Activated naive CD8-positive, alpha-beta T cell treated with anti-CD3 and anti-CD28 coated beads, Interleukin-2, amount 10 ng/mL, durations not matched to agents 7 days and 5 days (primary cell): ENCODE measurements at places on chromosomes 3 and 15. TPM values are rescaled to one million over a fixed set of nuclear protein-coding genes. Genes with fewer than 3 reads are reported as not detected.
A peak's percentile ranks its signal among the peaks of the same experiment; 100 is the strongest.

GRCh38 chr15:98567951-98568350, 80.4 kb upstream of the IGF1R start:
- no peak for DNase-seq

- peak; percentile 47 for DNase-seq
Measured at GRCh38 chr3:66394019-66394752, 106.6 kb downstream of the LRIG1 start.

- no peak for DNase-seq
Measured at GRCh38 chr15:55775316-55775715, 32.4 kb upstream of the PRTG start.

DNA sequence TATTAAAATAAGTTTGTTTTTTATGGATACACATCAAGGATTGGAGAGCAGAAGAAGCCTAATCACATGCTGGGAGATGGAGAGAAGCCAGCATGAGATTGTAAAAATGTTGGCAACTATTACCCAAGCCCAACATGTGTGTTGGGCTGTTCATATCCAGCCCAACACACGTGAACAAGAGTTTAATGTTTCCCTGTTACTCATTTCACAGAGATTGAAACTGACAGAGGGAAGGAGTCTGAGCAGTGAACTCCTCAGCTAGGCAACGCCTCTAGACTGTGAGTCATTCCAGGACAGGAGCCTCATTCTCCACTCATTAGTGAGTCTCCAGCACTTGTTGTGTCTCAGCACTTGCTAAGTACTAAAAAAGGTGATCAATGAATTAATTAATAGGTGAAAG, 43.2 kb upstream of the CMSS1 start:
- DNase-seq: no peak

DNA sequence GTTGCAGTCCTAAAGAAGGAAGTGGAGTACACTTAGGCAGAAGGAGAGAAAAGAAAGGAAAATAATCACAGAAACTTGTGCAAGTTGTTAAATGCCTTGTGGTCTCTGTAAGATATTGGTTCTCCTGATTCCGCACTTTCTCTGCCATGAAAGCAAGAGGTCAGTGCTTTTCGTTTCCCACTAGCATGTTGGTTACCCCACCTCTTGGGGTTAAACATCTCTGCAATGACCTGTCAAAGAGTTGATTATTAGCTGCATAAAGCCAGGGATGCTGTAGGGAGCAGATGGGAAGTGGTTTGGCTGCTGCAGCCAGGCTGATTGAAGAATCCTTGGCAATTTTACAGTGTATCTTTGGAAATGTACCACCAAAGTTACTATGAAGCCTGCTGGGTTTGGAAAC, 33.3 kb downstream of the ZNF609 start:
- no peak for DNase-seq

GRCh38 chr3:24086206-24086605, 141.1 kb downstream of the NR1D2 start:
- DNase-seq: no peak

LIPC gene
- 7.4 TPM for total RNA-seq

DNA sequence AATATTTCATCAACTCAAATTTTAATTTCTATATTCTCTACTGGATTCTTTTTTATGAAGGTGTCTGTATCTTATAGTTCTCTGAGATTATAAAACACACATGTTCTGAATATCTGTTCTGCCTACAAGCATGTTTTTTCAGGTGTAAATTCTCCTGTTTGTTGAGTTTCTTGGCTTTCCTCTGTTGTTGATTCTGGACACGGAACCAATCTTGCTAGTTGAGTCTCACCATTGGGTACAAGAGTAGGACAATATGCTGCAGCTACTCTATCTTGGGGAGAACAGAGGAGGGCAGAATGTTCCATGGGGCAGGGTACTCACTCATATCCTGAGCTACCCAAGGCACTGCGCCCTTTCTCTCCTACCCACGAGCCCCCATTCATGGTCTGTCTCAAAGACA, 104.9 kb downstream of the GREM1 start:
- DNase-seq: no peak

- DNase-seq: no peak
Measured at GRCh38 chr15:38994310-38994709, 429.7 kb upstream of the RASGRP1 start.

INSYN1 gene
- not detected for total RNA-seq
